ENCODE measurements at places on chromosomes 12 and 14.
A peak's percentile ranks its signal among the peaks of the same experiment; 100 is the strongest.

GRCh38 chr12:68240975-68241374 is 12.4 kb downstream of the IL22 start:
- peak; percentile 24 for DNase-seq
- no peaks in the 10 kb centered on the region for H3K27me3 ChIP-seq
- no peak overlapping the region for H3K27ac ChIP-seq
- H3K4me1 ChIP-seq, result no peaks in the 10 kb centered on the region

DNA sequence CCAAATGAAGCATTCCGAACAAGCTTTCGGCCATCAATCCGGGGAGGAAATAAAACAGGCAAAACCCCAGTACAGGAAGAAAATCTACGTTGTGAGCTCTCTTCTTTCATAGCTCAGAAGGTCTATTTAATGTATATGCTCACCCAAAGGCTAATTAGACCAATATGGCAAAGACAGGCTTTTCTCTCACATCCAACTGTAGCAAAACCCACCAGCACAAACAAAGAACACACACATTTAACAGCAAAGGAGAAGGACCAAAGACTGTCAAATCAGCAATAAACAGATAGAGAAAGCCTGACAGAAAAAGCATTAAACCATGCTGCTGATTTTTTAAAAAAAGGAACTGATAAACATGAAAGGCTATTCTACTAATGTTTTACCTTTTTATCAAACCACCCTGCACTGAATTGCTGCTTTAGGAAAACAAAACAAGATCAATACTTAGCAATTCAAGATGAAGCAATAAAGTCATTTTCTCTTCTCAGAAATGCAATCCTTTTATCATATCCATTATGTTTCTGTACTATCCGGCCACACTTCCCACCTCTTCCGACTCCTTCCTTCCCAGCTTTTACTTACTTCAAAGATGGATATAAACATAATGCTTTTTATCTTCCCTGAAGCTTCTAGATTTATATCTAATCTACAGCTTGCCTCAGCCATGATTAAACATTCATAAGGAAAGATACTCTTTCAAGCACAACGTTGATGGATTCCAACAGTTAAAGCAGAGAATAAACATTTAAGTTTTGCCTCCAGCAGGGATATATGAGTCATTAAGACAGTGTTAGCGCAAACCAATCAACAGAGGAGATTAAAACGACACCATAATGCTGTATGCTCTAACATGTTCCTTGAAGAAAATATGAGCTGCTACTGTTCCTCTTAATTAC is 74.6 kb upstream of the BBS10 start:
- peaks cover 14% of the 10 kb centered on the region for H3K4me1 ChIP-seq
- H3K27me3 ChIP-seq, result no peaks in the 10 kb centered on the region
- H3K4me3 ChIP-seq, result no peak overlapping the region

DNA sequence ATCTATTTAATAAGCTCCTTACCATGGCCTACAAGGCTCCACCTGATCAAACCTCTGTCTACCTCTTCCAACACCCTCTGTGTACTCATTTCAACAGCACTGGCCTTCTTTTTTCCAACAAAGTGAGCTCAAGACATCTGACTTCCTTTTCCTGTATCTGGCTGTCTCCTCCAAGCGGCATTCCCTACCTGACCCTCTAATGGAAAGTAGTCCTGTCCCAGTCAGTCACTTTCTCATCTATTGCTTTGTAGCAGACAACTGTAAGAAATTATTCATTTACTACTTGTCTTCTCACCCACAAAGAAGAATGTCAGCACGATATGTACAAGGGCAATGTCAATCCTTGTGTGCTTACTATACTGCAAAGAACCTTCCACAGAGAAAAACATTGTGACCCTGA is 149.6 kb downstream of the MED13L start:
- H3K27ac ChIP-seq, result no peak overlapping the region
- peaks cover 32% of the 10 kb centered on the region for H3K4me1 ChIP-seq
- no peak for DNase-seq
- H3K36me3 ChIP-seq, result no peaks in the 10 kb centered on the region

DNA sequence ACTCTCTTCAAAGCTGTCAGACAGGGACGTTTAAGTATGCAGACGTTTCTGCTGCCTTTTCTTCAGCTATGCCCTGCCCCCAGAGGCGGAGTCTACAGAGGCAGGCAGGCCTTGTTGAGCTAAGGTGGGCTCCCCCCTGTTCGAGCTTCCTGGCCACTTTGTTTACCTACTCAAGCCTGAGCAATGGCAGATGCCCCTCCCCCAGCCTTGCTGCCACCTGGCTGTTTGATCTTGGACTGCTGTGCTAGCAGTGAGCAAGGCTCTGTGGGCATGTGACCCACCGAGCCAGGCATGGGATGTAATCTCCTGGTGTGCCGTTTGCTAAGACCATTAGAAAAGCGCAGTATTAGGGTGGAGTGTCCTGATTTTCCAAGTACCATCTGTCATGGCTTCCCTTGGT is 900.4 kb upstream of the MDGA2 start:
- DNase-seq, result no peak
- no peaks in the 10 kb centered on the region for H3K36me3 ChIP-seq
- H3K27ac ChIP-seq, result no peak overlapping the region
- H3K4me1 ChIP-seq, result no peaks in the 10 kb centered on the region
- no peak overlapping the region for H3K4me3 ChIP-seq

GRCh38 chr12:21607701-21608100 is 3.1 kb upstream of the GYS2 start:
- H3K4me1 ChIP-seq, result no peaks in the 10 kb centered on the region
- H3K36me3 ChIP-seq, result no peaks in the 10 kb centered on the region
- no peaks in the 10 kb centered on the region for H3K27me3 ChIP-seq
- no peak overlapping the region for H3K27ac ChIP-seq
- no peak for DNase-seq
- no peak overlapping the region for H3K4me3 ChIP-seq

DNA sequence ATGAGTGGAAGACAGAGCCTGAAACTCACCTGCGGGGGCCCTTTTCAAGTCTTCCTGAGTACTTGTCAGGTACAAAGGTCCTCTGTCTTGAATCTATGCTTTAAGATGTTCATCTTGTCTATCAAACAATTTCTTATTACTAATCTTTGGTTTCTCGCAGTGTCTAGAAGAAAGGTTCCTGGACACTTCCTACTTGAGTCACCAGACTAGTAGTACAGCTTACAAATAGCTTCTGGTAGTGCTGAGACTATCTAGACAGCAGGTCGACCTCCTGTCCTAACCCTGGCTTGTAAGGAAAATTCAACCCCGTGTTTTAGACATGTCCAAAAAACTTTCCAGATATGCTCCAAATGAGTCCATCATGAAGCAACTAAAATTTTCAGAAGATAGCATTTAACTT is 11.2 kb upstream of the ARID2 start:
- H3K27me3 ChIP-seq, result no peaks in the 10 kb centered on the region
- no peak for DNase-seq
- no peak overlapping the region for H3K4me3 ChIP-seq
- no peaks in the 10 kb centered on the region for H3K36me3 ChIP-seq
- H3K4me1 ChIP-seq, result no peaks in the 10 kb centered on the region

GRCh38 chr12:77800501-77800900 is 30.2 kb upstream of the NAV3 start:
- no peaks in the 10 kb centered on the region for H3K36me3 ChIP-seq
- no peak for DNase-seq
- no peak overlapping the region for H3K4me3 ChIP-seq
- no peaks in the 10 kb centered on the region for H3K27me3 ChIP-seq
- no peaks in the 10 kb centered on the region for H3K4me1 ChIP-seq
- no peak overlapping the region for H3K27ac ChIP-seq

GRCh38 chr12:40988355-40988754 is 199.8 kb upstream of the PDZRN4 start:
- no peaks in the 10 kb centered on the region for H3K36me3 ChIP-seq
- no peaks in the 10 kb centered on the region for H3K4me1 ChIP-seq
- DNase-seq, result no peak
- no peak overlapping the region for H3K4me3 ChIP-seq
- no peaks in the 10 kb centered on the region for H3K27me3 ChIP-seq

GRCh38 chr14:54773171-54774006 is 129.2 kb downstream of the GCH1 start:
- DNase-seq, result peak; percentile 71
- H3K27ac ChIP-seq, result peak overlapping the region; percentile 45
- no peak overlapping the region for H3K4me3 ChIP-seq
- no peaks in the 10 kb centered on the region for H3K27me3 ChIP-seq
